Activated T-cell treated with anti-CD3 and anti-CD28 coated beads for 24 hours (primary cell): ENCODE measurements at places on chromosomes 1 and 21.

DNA sequence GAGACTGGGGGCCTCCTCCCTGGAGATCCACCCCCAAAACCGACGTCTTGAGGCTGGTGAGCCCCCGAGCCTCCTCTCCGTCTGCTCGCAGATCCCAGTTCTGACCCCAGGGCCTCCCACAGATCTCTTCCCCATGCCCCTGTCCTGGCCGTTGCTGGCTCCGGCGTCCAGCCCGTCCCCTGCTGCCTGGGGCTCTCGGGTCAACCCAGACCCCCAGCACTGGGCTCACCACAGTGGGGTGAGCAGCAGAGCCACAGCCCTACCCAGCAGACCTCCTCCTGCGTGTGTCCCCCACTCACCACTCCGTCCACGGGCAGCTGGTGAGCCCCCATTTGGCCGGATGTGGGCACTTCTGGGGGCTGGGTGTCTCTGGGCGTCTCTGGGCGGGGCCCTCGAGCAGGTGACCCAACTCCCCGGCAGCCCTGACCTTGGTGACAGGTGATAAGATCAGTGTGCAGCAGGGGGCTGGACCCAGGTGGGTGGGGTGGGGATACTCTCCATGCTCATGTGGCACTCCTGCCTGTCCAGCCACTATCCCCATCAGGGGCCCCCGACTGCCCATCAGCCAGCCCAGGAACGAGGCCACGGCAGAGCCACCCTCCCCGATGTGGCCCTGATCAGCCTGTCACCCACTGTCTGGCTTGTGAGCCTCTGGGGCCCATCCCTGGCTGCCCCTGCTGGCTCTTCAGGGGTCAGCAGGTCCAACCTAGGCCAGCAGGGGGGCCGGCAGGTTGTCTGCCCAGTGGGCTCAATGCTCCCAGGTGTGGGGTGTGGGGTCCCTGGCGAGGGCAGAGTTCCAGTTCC lies 709 bp downstream of the TNFRSF14 start:
- no peak for DNase-seq

DNA sequence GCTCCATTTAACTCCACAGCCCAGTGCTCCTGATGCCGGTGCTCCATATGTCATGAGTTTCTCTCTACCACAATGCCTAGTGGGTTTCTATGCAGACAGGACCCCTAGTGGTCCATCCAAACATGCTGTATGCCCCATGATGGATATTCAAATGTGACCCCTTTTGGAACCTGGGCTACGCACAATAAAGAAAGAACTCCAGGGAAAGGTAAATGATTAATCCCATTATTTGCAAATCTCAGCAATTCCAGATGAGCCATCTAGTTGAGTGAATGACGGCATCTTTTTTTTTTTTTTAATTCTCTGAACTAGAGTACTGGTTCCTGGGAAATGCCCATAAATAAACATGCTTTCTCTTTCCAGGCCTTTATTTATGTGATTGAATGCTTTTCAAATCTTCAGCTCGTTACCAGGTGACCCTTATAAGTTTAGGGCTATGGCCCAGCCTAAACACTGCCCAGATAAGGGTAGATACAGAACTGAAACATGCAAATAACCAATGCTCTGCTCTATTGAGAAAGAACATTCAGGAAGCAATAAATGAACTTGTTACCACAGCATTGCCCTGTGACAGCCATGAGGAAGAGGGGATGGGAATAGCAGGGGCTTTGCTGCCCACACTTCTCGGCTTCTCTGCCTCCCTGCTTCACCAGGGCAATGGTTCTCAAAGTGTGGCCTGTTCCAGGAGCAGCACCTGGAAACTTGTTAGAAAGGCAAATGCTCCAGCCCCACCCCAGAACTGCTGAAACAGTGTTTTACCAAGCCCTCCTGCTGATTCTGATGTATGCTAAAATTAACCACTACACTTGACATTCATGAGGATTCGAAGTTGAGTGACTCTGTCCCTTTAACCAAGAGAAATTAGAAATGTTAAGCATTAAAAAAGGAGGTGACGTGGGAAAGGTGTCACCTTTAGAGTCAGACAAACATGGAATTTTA lies 151.7 kb downstream of the SEC16B start:
- no peak for DNase-seq

GRCh38 chr1:219123036-219123435 lies 50.6 kb upstream of the LYPLAL1 start:
- no peak for DNase-seq

GRCh38 chr1:193234530-193234929 lies 48.1 kb upstream of the B3GALT2 start:
- DNase-seq, result no peak

DNA sequence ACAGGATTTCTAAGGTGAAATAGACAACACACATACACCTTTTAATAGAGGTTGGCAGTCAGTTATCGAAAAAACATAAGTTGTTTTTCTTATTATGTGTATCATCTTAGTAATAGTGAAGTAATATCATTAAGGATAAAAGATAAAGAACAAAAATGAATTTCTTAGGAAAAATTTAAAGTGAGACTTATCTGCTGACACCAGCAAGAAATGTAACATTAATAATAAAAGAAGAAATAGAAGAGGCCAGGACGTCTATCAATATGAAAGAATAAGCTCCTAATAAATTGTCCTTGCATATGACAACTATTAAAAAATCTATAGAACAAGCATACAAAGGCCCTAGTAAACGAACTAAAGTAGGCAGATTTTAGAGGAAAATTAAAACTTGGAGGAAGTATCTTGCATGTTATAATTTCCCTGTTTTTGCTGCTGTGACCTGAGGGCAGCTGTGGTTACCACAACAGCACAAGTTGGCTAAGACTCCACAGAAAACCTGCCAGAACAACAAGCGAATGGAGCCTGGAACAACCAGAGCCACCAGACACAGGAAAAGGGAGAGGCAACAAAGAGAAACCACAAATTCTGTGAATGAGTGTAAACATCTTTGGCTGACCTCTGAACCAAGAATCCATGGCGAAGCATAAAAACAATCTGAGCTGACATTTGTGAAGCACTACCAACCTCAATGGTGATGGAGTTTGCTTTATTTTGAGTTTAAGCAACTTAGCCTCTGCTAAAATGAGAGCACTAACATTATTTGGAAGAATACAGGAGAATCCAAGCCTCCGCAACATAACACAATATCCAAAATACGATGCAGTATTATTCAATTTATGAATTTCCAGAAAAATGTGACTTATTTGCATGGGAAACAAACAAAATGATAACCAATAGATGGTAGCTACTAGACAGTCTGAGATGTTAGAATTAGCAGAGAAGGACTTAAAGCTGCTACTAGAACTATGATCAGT lies 207.5 kb downstream of the KCNT2 start:
- no peak for DNase-seq

- no peak for DNase-seq
Observed at GRCh38 chr1:175163702-175164101, 28.9 kb downstream of the KIAA0040 start.

GRCh38 chr21:37965088-37965805 lies 49.0 kb upstream of the KCNJ6 start:
- no peak for DNase-seq

DNA sequence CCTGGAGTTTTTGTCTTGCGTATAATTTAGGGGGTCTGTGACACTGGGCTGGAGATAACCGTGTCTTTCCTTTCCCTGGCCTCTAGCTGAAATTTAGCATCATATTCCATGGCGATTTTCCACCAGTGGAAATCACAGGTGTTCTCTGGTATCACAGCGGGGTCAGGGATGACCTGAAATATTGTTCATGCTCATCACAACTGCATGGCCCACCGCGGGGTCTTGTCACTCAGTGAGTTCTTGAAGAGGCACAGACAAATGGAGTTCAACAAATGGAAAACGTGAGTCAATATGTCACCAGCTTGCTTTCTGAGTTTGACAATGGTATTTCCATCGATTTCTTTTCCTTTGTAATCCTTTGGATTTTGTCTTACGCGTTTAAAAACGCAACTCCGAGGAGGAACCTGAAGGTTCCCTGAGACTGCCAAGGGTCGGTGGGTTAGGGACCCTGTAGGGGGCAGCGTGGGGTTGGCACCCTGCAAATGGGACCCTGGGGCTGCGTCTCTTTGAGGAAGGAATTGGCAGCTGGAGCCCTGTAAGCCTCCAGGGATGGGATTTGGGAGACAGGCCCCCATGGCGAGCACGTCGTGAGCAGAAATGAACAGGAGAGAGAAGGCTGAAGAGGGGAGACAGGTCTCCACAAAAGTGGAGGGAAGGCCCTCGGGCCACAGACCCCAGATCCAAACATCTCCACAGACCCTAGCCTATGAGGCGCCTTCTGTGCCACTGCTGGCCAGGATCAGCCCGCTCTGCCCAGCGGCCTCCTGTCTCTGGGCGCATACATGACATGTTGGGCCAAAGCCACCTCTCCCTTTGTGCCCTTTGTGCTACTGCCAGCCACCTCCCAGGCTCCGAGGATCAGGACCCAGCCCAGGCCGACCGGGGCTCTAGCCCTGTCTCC lies 32.1 kb upstream of the RUNX3 start:
- DNase-seq, result no peak

DNA sequence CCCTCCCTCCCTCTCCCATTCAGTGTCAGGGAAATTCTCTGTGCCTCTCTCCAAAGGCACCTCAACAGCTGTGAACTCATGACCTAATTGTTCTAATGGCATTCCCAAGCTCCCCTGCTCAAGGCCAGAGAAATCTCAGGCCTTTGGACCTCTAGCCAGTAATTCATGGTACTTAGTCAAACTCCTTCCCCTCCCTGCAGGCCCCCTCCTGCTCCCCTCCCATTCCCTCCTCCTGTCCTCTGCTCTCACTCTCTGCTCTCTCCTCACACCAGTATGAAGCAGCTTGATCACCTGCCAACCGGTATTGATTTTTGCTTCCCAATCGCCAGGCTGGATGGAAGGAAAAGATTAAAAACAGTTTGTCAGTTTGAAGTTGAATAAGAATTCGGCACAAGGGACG lies 370.5 kb upstream of the PBX1 start:
- DNase-seq, result no peak

DNA sequence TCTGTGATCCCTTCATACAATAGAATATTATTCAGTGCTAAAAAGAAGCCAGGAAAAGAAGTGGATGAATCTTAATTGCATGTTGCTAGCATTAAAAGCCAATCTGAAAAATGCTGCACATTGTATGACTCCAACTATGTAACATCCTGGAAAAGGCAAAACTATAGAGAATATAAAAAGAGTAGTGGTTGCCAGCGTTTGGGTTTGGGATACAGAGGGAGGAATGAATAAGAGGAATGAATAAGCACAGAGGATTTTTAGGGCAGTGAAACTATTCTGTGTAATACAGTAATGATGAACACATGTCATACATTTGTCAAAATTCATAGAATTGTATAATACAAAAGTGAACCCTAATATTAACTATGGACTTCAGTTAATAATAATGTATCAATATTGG lies 42.5 kb downstream of the GPR88 start:
- DNase-seq, result no peak

DNA sequence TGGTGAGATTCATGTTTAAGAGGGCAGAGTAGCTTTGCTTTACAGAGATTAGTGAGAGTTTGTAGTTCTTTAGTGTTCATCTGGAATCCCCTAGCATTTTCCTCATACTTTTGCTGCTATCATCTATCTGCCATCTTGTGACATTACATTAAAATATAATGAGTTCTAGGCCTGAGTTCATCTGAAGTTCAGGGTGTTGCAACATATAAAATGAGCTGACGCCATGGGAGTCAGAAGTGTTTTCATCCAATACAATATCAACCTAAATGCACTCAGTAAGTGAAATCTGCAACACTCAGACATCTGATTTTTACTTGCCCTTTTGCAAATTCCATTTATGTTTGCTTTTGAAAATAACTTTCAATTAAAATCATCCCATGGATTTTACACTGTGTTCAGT lies 153.8 kb downstream of the NTNG1 start:
- DNase-seq, result no peak

- DNase-seq, result no peak
Observed at GRCh38 chr1:216815260-216816131, 92.3 kb upstream of the ESRRG start.

DNA sequence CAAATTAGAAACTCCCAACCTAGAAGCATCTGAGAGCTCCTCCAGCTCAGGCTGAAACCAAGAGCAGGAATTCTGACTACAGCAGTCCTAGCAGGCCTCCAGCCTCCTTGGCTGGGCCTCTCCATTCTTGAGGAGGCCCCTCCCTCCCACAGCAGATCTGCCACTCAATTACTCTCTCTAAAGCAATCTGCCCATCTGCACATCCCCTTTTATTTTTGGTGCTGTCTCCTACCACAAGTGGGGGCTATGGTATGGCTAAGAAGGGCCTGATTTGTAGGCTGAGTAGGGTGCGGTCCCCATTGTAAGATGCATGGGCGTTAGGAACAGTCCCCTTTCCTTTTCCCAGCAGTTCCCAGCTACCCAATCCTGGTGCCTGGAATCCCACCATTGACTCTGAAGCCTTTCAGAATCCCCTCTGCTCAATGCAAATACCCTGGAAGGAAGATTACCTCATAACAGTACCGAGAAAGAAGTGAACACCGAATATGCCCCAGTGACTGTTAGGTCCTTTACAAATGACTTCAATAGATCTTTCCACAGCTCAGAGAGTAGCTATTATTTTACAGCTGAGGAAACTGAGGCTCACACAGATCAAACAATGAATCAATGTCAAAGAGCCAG lies 11.6 kb upstream of the TTC39A start:
- no peak for DNase-seq

- no peak for DNase-seq
Observed at GRCh38 chr1:82690411-82690810, 889.7 kb downstream of the ADGRL2 start.

DNA sequence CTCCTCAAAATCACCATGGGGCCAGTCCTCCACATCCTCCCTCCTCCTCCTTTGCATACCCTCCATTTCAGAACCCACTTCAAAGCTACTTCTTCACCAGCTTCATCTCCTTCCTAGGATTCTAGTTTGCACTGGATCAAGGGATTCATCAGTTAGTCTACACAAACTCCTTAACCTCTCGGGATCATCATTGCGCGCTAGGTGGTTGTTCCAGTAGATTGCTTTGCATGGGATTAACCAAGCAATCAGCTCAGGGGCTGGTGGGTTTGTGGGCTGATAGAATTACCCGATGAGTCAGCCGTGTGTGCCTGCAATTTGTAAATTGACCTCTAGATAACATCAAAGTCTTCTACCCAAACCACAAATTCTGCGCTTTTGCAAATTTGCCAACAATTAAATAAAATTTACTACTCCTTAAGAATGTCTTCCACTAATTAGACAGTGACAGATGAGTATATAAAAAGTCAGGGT lies 7.7 kb downstream of the KANK4 start:
- DNase-seq, result no peak

GRCh38 chr1:211133393-211133835 lies 534 bp downstream of the KCNH1 start:
- no peak for DNase-seq

GRCh38 chr1:246651012-246651695 lies 73.1 kb upstream of the SCCPDH start:
- DNase-seq, result no peak

DNA sequence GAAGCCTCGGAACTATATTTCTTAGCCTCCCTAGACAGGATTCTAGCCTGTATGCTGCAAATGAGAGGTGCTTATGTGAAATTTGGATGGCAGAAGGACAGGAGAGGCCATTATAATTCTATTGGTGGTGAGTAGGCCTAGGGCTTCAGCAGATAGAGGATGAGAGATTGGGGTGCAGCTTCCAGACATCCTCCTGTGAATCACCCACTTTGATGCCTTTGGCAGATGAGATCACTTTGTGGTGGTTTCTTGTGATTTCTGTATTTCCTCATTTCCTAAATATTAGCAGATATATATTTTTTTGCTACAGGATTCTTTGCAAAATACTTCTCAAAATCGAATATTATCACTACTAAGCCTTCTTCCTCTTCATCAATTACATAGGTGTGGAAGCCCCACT lies 37.3 kb downstream of the MFSD2A start:
- no peak for DNase-seq

GRCh38 chr1:90347366-90347765 lies 352.5 kb downstream of the ZNF326 start:
- DNase-seq, result no peak
